Activated CD4-positive, alpha-beta T cell treated with anti-CD3 and anti-CD28 coated beads for 24 hours (primary cell): ENCODE measurements at places on chromosomes 12 and 14.

DNA sequence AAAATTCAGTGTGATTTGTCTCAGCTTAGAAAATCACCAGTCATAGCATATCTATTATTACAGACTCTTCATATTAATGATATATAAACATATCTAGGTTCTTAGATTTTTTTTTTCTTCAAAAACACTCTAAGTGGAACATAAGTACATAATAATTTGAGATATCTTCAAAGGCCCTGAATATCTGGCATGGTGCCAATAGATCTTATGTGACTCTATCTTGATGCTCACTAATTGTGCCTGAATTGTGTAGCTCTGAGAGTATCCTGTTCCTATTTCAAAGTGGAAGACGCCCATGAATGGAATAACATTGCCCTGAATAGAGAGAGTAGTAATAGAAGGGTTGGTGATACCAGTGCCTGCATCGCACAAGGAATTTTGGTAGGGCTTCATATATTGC lies 1312.7 kb upstream of the USP15 start:
- DNase-seq: no peak

GRCh38 chr14:38994731-38995130 lies 108.3 kb downstream of the SEC23A start:
- no peak for DNase-seq

DNA sequence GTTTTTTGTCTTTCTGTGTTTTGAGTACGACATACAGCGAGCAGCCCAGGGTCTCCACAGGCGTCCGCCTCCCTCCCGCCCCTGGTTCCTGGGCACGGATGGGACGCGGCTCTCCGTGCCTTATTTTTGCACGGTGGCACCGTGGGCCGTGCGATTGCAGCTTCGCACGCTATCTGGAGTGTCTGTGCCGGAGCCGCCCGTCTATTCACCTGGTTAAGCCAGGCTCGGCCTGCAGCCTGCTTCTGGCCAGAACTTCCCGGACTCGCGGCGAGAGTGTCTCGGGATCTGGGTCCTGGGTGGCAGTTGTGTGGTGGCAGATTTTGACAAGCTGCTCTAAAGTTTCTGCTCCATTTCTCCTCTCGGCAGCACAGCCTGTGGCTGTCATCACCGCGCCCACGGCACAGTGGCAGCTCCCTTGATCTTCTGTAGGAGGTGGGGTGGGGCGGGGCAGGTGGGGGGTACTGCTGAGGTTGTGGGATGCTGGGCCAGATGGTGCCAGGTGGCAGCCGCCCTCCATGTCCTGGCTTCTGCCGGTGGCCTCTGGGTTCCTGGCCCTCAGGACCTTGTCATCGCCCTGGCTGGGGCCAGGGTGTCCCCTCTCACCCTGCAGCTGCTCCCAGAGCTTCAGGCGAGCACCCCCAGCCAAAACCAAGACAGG lies 2.9 kb downstream of the MMP17 start:
- DNase-seq: no peak

- no peak for DNase-seq
Measured at GRCh38 chr12:78321696-78322095, 491.0 kb downstream of the NAV3 start.

GRCh38 chr12:52037248-52037861 lies 13.9 kb upstream of the NR4A1 start:
- DNase-seq: no peak

GRCh38 chr12:67803278-67803993 lies 154.9 kb downstream of the DYRK2 start:
- no peak for DNase-seq

- DNase-seq: no peak
Measured at GRCh38 chr12:2341051-2341751, 288.4 kb downstream of the CACNA1C start.

DNA sequence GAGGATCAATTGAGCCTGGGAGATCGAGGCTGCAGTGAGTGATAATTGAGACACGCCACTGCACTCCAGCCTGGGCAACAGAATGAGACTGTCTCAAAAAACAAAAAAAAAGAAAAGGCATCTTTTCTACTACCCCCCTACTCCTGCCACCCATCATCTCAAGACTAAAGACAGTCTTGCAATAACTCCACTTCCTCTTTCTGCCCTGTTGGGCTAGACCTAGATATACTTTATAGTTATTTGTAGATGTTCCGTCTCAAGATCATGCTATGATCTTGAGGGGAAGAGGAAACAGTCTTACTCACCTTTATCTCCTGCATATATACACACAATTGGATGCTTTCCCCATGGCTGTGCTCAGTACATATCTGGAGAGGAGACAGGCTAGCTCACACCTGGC lies 12.1 kb upstream of the ESPL1 start:
- DNase-seq: no peak

DNA sequence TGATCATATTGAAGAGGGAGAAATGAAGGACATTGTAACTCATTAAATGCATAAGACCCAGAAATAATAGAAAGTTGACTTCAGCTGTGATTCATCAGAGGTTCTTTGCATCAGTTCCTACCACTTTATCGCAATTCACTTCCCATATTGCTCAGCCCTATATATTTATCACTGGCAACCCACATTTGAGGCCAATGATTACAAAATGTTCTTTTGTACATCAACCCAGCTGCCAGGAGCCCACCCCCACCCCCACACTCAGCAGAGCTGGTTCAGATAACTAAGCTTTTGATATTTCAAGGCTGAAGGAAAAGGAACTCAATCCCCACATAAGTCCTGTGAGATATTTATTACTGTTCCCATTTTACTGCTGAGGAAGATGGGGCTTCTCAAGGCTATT lies 51.2 kb upstream of the TMPO start:
- DNase-seq: no peak

DNA sequence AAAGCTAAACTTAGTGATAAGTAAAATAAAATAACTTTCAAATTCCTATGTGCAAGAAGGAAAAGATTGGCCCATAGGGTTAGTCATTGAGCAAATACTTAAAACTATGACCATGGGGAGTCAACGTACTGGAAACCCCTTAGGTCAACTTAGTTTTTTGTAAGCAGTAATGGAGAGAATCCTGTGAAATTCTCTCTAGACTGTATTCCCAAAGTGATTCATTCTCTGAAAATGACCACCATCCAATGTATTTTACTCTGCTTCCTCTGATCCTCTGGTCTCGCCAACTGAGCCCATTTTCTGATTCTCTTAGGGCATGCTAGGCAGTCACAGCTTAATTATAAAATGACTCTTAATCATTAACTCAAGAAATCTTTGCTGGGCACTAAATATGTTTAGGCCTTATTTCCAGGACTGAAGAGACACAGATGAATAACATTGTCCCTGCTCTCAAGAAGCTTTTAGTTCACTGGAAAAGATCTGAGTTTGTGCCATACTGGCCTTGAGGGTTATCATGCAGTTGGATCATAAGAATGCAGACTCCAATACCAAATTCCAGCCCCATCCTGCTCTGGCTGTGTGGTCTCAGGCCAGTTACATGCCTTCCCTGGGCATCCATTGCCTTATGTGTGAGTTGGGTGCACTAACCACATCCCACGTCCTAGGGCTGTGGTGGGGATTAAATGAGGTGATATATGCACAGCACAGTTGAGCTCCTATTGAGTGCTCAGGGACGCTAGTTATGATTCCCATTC lies 732.4 kb downstream of the AACS start:
- DNase-seq: no peak

- no peak for DNase-seq
Measured at GRCh38 chr12:71838676-71839075, 883 bp upstream of the TBC1D15 start.

DNA sequence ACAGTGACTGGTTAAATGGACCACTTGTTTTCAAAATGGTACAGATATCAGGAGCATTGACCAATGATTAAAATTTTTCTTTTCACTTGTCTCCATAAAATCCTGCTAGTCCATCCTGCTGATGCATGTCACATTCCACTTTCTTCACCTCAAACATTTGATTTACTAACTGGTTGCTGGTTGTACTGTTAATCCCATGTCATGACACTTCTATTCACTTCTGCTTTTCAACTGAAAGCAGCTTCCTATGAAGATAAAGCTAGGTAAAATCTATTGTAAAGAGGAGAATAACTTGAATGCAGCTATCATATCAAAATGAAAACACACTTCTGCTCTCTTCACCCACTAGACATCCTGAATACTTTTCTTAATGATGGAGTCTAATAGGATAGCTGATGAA lies 149.6 kb upstream of the OTX2 start:
- no peak for DNase-seq

- DNase-seq: no peak
Measured at GRCh38 chr14:105058521-105059034, 6.7 kb downstream of the GPR132 start.

GRCh38 chr12:9327320-9327719 lies 119.1 kb upstream of the PZP start:
- no peak for DNase-seq

GRCh38 chr12:112166051-112167015 lies 41.0 kb downstream of the TRAFD1 start:
- no peak for DNase-seq

- DNase-seq: no peak
Measured at GRCh38 chr12:112961074-112961473, 17.2 kb upstream of the OAS2 start.

- DNase-seq: no peak
Measured at GRCh38 chr12:126204326-126204725, 1139.1 kb downstream of the AACS start.

DNA sequence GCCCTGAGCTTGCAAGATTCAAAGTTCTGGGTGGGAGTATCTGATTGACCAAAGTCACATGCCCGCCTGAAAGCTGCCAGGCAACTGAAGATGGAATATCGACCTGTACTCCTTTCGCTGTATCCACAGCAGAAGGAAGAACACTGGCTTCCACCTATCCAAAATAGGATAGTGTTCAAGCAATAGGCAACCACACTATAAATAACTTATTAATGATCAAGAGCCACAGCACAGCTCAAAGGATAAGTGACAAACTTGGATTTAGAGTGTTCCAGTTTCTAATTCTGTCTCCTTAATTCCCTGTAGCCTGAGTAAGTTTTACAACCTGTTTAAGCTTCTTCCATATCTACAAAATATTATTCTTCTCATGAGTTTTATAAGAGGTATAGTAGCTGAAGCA lies 89.9 kb downstream of the TAOK3 start:
- DNase-seq: no peak

GRCh38 chr12:95583933-95584332 lies 32.7 kb upstream of the USP44 start:
- DNase-seq: no peak

- DNase-seq: no peak
Measured at GRCh38 chr14:103688906-103689902, 26.0 kb downstream of the XRCC3 start.

- no peak for DNase-seq
Measured at GRCh38 chr12:44154128-44154527, 318.2 kb downstream of the TMEM117 start.

DNA sequence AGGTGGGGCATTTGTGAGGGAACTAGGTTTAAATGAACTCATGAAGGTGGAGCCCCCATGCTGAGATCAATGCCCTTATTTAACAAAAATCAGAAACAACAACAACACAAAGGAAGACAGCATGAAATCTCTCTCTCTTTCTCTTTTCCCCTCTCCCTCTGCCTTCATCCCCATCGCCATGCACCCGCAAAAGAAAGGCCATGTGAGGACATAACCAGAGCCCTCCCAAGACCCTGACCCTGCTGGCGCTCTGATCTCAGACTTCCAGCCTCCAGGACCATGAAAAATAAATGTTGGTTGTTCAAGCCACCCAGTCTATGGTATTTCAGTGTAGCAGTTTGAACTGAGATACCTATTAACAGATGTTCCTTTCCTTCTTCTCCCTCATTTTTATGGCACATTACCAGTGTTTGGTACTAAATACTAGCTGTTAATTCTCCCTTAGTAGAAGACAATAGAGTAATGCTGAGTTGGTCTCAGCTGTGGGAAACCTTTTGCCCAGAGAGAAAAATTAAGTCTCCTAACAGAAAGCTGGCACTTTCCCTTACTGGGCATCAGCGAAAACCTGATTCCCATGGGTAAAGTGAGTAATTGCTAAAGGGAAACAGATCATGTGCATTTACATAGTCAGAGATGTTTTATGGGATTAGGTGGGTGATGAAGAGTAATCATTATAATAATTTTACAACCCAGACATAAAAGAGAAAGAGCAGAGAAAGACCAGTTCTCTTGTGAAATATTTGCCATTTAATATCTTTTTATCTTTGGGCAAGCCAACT lies 264.0 kb upstream of the PLEKHG7 start:
- DNase-seq: no peak

- DNase-seq: no peak
Measured at GRCh38 chr12:8667270-8667669, 4.6 kb upstream of the MFAP5 start.

GRCh38 chr14:71355324-71356201 lies 448.3 kb downstream of the PCNX1 start:
- DNase-seq: no peak

- no peak for DNase-seq
Measured at GRCh38 chr12:50186681-50187080, 19.5 kb upstream of the CERS5 start.

DNA sequence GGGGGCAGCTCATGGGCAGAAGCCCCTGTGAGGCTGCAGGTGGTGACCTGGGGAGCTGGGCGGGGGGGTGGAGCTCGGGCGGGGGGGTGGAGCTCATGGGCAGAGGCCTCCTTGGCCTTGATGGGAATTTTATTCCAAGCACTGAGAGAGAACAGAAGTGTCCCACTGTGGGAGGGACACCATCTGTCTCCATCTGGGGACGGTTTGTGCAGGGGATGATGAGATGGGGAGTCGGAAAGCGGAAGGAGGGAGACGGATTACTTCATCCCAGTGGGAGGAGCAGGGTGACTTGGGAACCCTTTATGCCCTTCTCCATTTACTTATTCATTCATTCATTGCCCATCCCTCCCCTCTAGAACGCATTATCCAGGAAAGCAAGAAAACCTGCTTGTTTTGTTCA lies 304.7 kb downstream of the ADGRD1 start:
- DNase-seq: no peak

DNA sequence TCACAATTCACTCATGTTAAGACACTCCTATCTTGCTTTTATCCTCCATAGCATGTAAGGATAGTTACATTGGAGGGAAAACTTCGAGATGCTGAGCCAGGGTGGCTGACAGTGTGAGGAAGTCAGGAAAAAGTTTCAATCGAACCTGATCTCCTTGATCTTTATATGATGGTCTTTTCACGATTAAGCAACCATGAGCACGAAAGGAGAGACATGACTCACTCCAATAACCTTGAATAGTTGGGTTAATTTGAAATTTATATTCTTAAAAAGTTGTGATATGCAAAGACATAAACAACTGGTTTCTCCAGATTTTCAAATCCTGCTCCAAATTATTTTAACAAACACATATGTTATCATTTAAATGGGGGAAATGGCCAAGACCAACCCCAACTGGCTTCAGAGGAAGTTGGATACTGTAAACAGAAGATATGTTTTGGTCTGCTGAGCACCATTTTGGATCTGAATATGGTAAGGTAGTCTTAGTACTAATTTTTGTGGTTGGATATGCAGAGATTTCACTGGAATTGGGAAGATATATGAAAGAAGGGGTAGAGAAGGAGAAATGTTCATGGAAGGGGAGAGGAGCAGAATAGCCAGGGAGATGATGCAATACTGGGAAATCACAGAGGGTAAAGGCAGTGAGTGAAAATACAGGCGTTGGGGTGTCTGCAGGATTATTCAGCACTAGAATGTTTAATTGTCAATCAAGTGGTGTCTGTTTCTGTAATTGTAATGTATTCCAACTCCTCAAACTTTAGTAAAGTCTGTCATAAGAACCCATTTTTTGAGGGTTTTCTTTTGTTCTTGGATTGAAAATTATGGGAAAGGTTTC lies 185.2 kb upstream of the SLC38A2 start:
- DNase-seq: no peak
